ENCODE measurements at places on chromosomes 13 and 19. TPM values are rescaled to one million over a fixed set of nuclear protein-coding genes. Genes with fewer than 3 reads are reported as not detected.

DNA sequence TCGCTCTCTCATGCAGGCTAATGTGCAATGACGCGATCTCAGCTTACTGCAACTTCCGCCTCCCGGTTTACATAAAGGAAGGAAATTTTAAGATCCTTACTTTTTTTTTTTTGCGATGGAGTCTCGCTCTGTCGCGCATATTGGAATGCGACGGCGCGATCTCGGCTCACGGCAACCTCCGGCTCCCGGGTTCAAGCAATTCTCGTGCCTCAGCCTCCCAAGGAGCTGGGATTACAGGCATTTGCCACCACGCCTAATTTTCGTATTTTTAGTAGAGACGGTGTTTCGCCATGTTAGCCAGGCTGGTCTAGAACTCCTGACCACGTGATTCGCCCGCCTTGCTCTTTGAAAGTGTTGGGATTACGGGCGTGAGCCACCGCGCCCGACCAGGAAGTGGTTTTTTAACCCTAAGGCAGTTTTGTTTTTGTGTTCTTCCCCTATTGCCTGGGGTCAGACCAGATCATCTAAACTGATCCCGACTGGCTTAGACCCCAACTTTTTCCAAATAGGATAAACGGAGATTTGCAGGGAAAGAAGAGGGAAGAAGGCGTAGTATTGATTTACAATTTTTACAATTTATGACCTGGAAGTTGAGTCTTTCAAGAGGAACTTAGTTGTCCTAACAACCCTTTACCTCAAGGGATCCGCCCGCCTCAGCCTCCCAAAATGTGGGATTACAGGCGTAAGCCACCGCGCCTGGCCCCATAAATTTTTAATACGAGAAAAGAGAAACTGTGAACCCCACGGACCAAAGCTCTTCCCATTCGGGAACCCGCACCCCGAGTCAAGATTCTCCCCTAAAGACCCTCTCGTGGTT is 142.0 kb downstream of the ZNF737 start:
- no peaks in the 10 kb centered on the region for H3K4me1 ChIP-seq
- H3K36me3 ChIP-seq, result no peaks in the 10 kb centered on the region
- peak; percentile 54 for DNase-seq
- H3K27ac ChIP-seq, result peak overlapping the region; percentile 95
- peak overlapping the region; percentile 71 for H3K4me3 ChIP-seq

DNA sequence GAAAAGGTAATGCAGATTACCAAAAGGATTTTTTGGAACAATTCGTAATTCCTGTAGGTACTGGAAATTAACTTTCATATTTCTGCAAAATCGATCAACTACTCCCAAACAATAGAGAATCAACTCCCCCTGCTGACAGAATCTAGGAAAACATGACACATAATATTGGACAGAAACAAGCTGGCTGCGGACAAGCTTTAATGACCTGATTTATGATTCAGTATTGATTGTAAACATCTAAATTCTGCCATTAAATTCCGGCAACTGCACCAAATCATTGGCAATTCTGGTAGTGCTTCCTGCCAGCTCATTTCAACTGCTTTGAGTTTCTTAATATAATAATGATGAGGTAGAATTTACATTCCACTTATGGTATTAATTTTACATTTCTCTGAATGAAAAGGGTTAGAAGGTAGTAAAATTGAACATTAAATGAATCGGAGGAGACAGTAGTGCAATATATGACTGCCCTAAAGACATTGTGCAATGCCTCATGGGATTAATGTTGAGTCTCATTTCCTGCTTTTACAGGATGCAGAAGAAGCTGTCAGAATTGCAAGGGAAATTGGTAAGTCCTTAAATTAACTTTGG is 146.5 kb downstream of the PCCA start:
- DNase-seq, result no peak
- no peaks in the 10 kb centered on the region for H3K4me1 ChIP-seq
- H3K27ac ChIP-seq, result no peak overlapping the region
- H3K4me3 ChIP-seq, result no peak overlapping the region
- no peaks in the 10 kb centered on the region for H3K36me3 ChIP-seq
- no peaks in the 10 kb centered on the region for H3K27me3 ChIP-seq

DNA sequence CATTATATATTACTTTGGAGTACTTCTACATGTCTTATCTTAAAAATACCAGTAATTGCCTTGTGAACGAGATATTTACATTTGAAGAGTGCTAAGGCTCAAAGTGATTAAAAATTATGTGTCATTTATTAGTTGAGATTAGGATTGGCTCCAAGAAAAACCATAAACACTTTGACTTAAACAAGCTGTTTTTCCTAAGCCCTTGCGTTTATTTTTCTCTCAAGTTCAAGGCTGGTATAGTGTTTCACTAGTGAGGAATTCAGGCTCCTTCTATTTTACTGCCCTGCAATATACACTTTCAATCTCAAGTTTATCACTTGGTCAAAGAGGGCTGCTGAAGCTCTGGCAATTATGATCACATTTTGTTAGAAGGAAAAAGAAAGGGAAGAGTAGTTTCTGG is 49.9 kb downstream of the UFM1 start:
- H3K27me3 ChIP-seq, result no peaks in the 10 kb centered on the region
- peaks cover 3% of the 10 kb centered on the region for H3K36me3 ChIP-seq
- no peak for DNase-seq
- H3K4me3 ChIP-seq, result no peak overlapping the region
- no peak overlapping the region for H3K27ac ChIP-seq

DNA sequence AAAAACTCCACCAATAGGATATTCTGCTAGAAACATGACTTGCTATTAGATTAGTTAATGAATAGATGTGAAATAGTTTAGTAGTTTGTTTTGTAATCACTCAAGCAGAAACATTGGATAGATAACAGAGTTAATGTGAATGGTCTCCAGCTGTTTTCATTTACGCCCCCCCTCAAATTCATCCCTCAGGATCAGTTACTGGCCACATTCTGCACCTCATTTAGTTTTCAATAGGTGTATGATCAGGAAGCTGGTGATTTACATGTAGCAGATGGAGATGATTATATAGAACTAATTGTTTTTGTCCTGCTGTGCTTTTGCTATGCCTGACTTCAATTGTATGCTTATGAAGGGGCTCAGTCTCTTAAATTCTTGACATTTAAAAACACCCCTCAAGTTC is 759.0 kb downstream of the SLITRK6 start:
- H3K4me3 ChIP-seq, result no peak overlapping the region
- DNase-seq, result no peak
- H3K4me1 ChIP-seq, result no peaks in the 10 kb centered on the region
- H3K27ac ChIP-seq, result no peak overlapping the region
- no peaks in the 10 kb centered on the region for H3K36me3 ChIP-seq

- no peaks in the 10 kb centered on the region for H3K27me3 ChIP-seq
- peak overlapping the region; percentile 98 for H3K4me3 ChIP-seq
- no peaks in the 10 kb centered on the region for H3K36me3 ChIP-seq
- no peaks in the 10 kb centered on the region for H3K4me1 ChIP-seq
- DNase-seq, result peak; percentile 90
- peak overlapping the region; percentile 91 for H3K27ac ChIP-seq
These were observed 426 bp upstream of the AKAP11 start for GRCh38 chr13:42271337-42272114.

GRCh38 chr13:57409121-57409520 is 222.4 kb upstream of the PCDH17 start:
- H3K4me1 ChIP-seq, result no peaks in the 10 kb centered on the region
- H3K36me3 ChIP-seq, result no peaks in the 10 kb centered on the region
- H3K27ac ChIP-seq, result no peak overlapping the region
- no peak overlapping the region for H3K4me3 ChIP-seq
- no peaks in the 10 kb centered on the region for H3K27me3 ChIP-seq

- no peaks in the 10 kb centered on the region for H3K4me1 ChIP-seq
- H3K27me3 ChIP-seq, result no peaks in the 10 kb centered on the region
- H3K27ac ChIP-seq, result peak overlapping the region; percentile 25
- no peaks in the 10 kb centered on the region for H3K36me3 ChIP-seq
- DNase-seq, result no peak
These were observed 11.3 kb downstream of the LCP1 start for GRCh38 chr13:46170687-46171086.

The PLPPR3 gene
- not detected for total RNA-seq

The FCAR gene
- total RNA-seq, result 1.3 TPM

All from breast epithelium (tissue), 4 donors.